ENCODE measurements at places on chromosomes 1 and 21.

- no peak for DNase-seq
Observed at GRCh38 chr1:116923421-116923820, 13.7 kb downstream of the PTGFRN start.

GRCh38 chr1:223711173-223711572 lies 1.2 kb upstream of the CAPN2 start:
- no peak for DNase-seq

DNA sequence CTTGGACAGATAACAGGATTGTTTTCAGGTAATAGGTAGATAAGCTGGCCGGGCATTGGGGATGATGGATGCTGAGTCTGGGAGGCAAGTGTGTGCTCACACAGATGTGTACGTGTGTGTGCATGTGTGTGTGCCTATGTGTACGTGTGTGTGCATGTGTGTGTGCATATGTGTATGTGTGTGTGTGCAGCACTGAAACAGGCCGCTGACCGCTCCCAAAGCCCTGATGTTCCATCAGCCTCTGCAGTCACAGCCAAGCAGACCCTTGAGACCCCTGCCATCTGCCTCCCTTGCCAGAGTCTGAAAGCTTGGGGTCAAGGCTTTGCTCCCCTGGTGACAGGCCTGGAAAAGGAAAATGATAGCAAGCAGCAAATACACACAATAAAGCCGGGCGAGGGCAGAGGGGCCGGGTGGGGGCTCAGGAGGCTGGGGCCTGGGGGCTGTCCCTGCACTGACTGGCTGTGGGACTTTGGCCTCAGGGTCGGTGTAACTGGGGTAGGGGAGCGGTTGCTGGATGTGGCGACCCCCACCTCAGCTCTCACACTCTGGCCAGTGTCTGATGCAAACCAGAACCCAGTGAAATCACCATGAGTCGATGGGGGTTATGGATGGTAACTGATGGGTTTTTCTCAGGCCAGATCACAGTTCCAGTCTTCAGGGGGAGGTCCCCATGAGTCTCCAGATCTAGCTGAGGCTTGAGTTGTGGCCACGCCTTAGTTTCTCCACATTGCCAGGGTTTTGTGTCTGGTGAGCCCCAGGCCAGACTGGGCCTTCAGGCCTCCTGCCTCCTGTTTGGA lies 9.2 kb upstream of the TNFRSF8 start:
- DNase-seq = no peak

GRCh38 chr1:192580351-192580962 lies 4.9 kb downstream of the RGS1 start:
- peak; percentile 38 for DNase-seq

- DNase-seq = no peak
Observed at GRCh38 chr1:54277451-54278341, 77.7 kb downstream of the MRPL37 start.

- DNase-seq = no peak
Observed at GRCh38 chr21:41321211-41321907, 4.8 kb downstream of the FAM3B start.

DNA sequence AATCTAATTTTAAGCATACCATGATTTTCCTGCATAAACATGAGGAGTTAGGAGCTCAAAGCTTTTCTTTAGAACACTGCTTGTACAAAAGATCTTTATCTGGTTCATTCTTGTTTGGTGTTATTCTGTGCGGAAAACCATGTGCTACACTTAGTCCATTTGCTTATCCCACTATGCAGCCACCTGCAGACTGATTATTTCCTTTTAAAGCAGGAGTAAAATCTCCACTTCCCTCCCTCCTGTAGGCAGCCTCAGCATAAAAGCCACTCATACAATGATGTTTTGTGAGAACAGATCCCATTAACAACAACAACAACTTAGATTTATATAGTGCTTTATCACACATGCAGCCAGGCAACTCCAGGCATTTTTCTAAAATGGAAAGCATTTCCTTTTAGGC lies 355.3 kb upstream of the NEGR1 start:
- DNase-seq = no peak

DNA sequence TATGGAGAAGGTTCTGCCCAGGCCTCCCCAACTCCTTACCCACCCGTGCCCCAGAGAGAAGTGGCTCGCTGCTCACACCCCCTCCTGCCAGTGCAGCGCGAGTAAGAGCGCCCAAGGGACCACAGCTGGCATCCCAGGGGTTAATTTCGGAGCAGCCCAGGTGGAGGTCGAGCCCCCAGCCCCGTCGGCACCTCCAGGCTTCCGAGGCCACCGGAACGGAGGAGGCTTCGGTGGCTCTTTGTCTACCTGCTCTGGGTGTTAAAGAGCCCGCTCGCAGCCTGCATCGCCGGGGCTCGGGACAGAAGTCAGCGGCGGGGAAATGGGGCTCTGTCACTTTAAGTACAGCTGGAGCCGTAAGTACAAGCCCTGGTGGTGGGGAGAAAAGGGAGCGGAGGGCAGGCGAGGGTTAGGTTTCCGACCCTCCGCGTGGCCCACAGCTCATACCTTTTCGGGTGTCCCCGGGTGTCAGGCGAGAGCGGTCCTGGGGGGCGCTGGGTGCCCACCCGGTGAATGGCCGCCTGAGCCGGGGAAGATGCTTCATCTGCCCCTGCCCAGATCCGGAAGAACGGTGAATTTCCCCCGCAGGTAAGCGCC lies 89.4 kb upstream of the IPO9 start:
- peak; percentile 61 for DNase-seq

- peak; percentile 67 for DNase-seq
Observed at GRCh38 chr1:156625436-156626078, 6.3 kb downstream of the HAPLN2 start.

- DNase-seq = no peak
Observed at GRCh38 chr21:14737284-14737691, 191.2 kb upstream of the SAMSN1 start.

DNA sequence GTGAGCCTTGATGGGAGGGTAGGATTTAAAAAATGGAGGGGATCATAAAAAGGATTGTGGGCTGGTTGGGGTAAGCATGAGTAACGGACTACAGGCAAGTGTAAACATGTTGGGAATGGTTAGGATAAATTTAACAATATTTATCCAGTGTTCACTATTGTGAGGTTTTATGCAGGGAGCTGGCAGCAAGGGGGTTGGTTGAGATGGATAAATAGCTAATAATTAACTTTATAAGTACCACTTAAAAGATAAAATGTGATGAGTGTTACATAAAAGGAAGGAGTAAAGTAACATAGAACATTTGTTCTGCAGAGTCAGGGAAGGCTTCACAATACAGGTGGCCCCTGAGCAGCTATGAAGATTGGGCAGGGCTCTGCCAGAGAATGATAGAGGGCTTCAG lies 109.0 kb downstream of the NGF start:
- no peak for DNase-seq

DNA sequence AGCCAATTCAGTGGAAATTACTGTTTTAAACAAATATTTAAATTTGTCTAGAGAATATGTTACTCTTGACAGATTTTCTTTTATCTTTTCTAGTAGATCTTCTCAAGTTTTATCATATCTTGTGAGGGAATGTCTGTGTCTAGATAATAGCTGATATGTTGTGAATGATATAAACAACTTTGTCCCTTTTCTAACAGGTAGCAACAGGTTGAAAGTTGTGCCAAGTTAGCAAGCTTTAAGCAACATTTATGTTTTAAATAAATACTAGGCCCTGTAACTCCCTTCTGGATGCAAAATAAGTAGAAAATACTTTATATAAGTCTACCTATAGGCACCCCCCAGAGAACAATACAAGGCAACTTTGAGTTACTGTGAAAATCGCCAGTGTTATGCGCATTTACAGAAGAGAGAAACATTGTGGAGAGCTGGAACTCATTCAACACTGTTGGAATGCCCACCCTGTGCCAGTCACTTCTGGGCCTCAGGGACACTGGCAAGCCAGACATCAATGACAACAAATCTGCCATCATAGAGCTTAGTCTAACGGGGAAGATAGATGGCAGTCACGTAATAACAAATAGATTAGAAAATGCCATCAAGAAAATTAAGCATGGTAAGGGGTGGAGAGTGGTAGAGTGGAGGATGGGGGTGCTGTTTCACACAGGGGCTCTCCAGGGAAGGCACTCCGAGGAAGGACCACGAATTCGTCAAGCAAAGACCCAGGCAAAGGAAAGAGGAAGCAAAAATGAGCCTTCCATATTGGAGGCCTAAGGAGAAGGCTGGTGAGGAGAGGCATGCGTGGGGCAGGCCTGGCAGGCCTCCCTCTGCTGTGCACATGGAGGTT lies 4.4 kb downstream of the MAP3K21 start:
- DNase-seq = no peak

DNA sequence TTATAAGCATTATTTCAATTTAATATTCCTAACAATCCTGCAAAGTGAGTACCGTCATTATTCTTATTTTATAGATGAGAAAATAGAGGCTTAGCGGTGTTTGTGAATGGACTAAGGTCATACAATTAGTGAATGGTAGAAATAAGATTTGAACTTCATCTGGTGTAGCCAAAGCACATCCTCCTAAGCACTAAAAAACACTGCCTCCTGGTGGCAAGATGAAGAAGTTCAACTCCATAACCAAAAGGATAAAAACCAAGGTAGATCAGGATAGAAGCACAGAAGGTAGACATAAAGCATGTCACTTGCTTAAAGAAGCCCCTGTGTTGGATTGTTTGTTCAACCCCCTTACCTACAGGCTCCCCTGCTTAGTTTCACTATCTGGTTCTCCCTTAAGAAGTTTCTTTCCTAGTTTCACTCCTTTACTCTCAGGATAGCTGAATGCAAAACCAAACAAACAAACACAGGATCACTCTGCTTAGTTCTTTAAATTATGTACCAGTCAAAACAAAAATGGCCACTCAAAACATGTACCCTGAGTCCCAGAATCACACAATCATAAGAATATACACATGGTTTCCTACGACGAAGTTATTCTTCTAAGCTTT lies 12.7 kb upstream of the AIM2 start:
- no peak for DNase-seq

- DNase-seq = no peak
Observed at GRCh38 chr1:22369294-22370189, 82.1 kb upstream of the ZBTB40 start.

- no peak for DNase-seq
Observed at GRCh38 chr1:97680894-97681293, 239.9 kb downstream of the DPYD start.

DNA sequence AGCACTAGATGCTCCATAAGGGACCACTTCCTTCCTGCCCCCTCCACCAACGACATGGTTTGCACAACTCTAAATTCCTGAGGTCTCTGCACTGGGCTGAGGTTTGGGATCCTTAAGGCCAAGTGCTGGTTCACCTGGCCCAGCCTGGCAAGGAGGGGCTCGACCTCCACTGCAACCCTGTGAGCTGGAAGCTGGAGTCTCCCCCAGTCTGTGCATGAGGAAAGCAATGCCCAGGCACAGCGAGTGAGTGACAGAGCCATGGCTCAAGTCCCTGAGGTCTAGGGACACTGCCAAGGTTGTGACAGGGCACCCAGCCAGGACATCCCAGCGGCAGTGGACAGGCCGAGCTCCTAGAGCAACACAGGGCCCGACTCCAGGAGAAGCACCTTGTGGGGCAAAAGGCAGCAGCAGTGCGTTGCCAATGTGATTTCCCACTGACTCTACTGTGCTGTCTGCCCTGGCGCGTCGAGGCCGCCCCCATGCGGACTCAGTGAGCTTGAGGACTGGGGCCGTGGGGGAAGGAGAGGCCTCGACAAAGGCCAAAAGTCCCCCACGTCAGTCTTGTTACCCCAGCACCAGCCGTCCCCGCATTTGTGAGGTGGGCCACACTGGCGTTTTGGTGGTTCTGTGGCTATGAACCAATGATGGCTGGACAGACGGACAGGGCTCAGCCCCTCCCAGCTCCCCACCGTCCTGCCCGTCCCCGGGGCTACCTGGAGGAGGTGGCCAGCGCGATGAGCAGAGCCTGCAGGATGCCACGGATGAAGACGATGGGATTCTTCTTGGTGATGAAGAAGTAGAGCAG lies 30.0 kb downstream of the PODN start:
- no peak for DNase-seq

- no peak for DNase-seq
Observed at GRCh38 chr1:163094182-163094581, 25.0 kb downstream of the RGS4 start.

- DNase-seq = no peak
Observed at GRCh38 chr1:215256936-215257679, 174.6 kb downstream of the KCNK2 start.

DNA sequence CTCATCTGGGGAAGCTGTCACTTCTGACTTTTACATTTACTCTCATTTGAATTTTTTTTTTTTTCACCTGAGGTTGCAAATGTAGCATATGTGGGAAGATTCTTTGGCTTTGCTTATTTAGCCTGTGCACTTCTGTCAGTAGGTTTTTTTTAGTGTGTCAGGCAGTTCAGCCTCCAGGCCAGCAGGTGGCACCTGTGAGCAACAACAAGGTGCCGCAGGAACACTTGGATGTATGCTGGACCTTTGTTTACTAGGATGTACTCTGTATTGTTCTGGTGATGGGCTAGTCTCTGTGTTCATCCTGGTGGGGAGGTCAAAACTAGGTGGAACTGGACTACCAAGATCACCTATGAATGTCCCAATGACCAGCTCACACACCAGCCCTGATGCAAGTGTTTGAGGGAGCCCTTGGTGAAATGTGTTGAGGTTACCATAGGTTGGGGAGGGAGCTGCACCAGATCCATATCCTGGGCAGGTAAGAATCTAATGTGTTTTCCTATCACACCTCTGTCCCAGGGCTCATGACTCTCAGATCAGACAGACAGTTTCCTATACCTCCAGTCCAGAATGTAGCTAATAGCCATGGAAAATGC lies 618.2 kb downstream of the BRINP3 start:
- no peak for DNase-seq

GRCh38 chr1:11299225-11299574 lies 26.2 kb downstream of the UBIAD1 start:
- no peak for DNase-seq

GRCh38 chr1:248792342-248792741 lies 33.4 kb downstream of the SH3BP5L start:
- DNase-seq = no peak

DNA sequence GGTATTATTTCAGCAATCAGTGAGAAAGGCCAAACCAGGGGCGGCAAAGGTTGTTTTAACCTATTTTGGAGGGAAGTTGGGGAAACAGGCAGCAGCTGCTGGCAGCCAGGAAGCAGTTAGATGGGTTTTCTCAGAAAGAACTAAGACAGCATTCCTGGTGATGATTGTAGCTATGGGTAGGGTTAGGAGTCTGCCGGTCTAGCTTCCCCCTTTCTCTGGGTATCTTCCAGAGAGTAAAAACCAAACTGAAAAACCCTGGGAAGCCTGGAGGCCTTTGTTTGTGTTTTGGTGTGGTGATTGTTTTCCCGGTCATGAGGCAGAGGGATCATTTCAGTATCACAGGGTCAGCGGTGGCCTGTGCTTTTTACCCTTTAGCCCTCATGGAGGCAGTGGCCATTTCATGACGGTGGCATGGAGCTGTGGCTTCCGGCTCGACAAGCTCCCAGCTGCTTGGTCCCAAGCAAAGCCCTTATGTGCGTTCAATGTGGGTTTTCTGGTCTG lies 19.5 kb upstream of the TNFRSF1B start:
- DNase-seq = no peak

GRCh38 chr1:166859597-166859996 lies 16.5 kb downstream of the TADA1 start:
- DNase-seq = no peak

GRCh38 chr1:95021805-95022643 lies 50.7 kb downstream of the ALG14 start:
- DNase-seq = no peak

Data from CD4-positive, alpha-beta T cell treated with Interferon alpha-2 for 1 hour (primary cell).